Stimulated activated CD4-positive, alpha-beta T cell treated with anti-CD3 and anti-CD28 coated beads, Interleukin-4, amount 100 ng/mL, for 48 hours (primary cell): ENCODE measurements at places on chromosomes 5 and 9.
A peak's percentile ranks its signal among the peaks of the same experiment; 100 is the strongest.

GRCh38 chr5:148848393-148849031, 22.1 kb downstream of the ADRB2 start:
- DNase-seq: no peak

- DNase-seq: no peak
Measured at GRCh38 chr9:107738789-107739188, 249.2 kb upstream of the KLF4 start.

GRCh38 chr5:72180925-72181324, 73.7 kb downstream of the MAP1B start:
- DNase-seq: no peak

- no peak for DNase-seq
Measured at GRCh38 chr5:56414066-56414465, 180.9 kb upstream of the ANKRD55 start.

GRCh38 chr9:95115104-95115503, 202.4 kb downstream of the FANCC start:
- no peak for DNase-seq

GRCh38 chr9:107530679-107531078, 41.1 kb upstream of the KLF4 start:
- DNase-seq: no peak

- DNase-seq: no peak
Measured at GRCh38 chr5:40781843-40782409, 16.2 kb downstream of the PRKAA1 start.

DNA sequence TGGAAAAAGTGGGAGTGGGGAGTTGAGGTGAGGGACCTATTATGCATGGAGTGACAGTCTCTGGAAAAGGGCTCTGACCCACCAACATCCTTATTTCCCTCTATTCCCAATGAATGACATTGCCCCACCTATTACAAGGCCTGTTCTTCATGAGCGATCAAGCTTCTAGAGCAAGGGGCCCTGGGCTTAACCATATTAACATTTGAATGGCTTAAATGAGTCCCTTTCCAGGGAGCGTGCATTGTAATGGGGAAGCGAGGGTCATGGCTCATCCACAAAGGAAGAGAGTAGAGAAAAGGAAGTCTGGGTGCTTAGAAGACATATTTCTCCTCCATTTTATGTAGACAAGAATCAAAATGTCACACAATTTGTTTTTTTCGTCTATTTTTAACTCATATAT, 255.5 kb downstream of the CAAP1 start:
- DNase-seq: no peak

GRCh38 chr9:81125446-81126092, 563.8 kb downstream of the TLE1 start:
- DNase-seq: no peak

GRCh38 chr5:58804291-58804690, 221.4 kb downstream of the RAB3C start:
- no peak for DNase-seq

- DNase-seq: no peak
Measured at GRCh38 chr9:100555471-100555870, 22.4 kb upstream of the CAVIN4 start.

GRCh38 chr9:98983295-98984268, 39.9 kb downstream of the COL15A1 start:
- no peak for DNase-seq

- DNase-seq: no peak
Measured at GRCh38 chr5:180034564-180034963, 37.0 kb downstream of the RNF130 start.

DNA sequence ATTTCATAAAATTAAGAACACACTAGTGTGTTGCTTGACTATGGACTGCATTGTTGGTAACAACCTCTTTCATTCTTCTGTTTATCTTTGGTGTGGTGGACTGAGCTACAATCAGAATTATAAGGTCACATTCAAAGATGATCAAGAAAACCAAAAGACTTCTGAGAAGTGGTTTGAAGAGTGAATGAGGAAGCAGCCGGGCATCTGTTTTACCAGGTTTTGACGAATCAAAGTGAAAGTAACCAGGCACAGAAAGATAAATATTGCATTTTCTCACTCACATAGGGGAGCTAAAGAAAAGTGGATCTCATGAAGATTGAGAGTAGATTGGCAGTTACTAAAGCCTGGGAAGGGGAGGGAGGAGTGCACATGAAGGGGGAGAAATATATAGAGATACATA, 589.1 kb downstream of the ZNF608 start:
- DNase-seq: no peak

DNA sequence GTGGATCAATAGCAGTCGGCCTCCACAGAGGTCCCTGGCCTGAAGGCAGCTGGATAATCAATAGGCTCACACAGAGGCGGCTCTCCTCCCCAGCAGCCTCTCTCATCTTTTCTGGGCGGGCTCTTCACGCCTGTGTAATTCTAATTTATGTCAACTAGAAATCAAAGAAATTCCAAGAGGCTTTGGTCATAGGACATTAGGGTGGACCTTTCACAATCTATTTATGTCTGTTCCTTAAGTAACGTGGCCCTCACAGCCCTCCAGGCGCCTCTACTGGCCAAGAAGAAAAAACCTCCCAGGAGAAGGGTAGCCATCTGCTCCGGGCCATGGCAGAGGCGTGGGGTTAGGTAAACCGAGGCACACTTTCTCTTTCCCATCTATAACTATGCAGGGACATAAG, 205.1 kb upstream of the EFNA5 start:
- no peak for DNase-seq

DNA sequence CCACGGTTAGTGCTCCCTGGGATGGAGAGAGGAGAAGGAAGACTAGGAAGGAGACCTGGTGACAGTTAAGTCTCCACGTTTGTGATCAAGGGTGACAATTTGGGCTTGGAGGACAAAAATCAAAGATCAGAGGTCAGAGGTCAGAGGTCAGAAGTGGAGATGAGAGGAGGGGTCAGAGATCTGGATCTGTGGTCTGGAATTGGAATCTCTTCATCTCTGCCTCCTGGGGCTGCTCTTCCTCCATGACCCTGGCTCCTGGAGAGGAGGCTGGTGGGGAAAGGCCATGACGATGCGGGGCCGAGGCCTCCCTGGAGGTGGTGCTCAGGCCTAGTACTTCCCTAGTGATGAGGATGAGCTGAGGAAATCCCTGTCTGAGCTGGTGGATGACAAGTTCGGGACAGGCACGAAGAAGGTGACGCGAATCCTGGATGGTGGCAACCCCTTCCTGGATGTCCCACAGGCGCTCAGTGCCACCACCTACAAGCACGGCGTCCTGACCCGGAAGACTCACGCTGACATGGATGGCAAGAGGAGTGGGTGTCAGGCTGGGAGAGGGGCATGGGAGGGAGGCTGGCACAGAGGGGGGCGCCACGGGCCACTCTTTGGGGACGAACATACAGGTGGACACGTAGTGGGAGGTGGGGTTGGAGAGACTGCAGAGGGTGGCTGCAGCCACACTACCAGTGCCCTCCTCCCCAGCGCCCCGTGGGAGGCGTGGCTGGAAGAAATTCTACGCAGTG, 41.0 kb downstream of the PSD2 start:
- no peak for DNase-seq

- DNase-seq: no peak
Measured at GRCh38 chr9:137178201-137178938, 6.5 kb upstream of the TMEM210 start.

DNA sequence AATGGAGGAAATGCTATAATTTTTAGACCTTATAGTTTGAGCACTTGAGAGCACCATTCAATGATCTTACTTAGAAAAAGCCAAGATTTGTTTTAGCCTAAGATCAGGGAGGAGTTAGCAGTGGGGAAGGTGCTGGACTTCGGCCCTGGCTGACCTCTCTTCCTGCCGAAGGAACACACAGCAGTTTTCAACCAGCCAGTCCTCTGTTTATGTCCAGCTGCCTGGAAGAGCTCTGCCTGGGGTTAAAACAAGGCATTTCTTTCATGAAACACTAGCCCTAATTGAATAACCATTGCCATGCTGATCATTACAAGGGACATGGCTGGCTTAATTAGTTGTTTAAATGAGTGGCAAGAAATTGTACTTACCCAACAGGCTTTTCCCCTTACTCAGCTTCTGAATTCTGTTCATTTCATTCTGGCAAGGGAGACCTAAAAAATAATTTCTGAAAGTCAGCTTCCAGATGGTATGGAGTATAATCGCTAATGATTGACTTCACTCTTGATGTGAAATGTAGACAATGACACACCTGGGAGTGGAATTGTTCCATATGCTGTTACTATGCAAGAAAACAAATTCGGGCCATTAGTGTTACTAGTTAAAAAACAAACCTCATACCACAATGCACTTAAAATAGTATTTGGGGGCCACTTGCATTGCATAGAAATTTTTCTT, 514.2 kb downstream of the SPOCK1 start:
- DNase-seq: no peak

DNA sequence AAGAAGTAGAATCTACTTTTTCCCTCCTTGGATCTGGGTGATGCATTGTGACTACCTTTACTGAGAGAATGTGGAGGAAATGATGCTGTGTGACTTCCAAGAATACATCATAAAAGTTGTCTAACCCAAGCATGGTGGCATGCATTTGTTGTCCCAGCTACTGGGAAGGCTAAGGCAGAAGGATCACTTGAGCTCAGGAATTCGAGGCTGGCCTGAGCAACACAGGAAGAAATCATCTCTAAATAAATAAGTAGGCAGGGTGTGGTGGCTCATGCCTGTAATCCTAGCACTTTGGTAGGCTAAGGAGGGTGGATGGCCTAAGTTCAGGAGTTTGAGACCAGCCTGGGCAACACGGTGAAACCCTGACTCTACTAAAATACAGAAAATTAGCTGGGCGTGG, 143.2 kb upstream of the VLDLR start:
- no peak for DNase-seq

DNA sequence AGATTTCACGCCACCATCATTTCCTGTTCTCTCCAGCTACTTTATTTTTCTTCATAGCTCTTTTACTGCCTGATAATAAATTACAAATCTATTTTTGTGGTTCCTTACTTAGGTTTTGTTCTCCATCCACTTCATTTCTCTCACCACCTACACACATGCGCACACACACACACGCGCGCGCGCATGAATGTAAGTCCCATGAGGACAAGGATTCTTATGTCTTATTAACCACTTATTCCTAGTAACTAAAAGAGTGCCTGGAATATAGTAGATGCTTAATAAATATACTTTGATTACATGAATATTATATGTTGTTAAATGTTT, 116.5 kb downstream of the TRPM6 start:
- DNase-seq: peak; percentile 32

DNA sequence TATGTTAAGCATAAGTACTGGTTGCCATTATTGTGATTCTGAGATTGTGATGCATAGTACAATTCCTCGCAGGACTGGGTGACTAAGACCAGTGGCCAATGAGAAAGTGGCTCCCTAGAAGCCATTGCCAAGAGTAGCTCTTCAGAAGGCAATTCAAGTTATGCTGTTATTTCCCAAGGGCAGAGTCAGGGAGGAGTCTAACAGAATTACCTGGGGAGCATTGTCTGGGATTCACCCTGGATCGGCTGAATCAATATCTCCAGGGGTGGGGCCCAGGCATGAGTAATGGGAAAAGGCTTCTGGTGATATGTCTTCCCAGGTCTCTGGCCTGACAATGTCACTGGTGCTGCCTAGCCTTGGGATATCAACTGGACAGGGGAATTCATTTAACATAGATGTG, 10.9 kb upstream of the ARHGEF28 start:
- DNase-seq: no peak

DNA sequence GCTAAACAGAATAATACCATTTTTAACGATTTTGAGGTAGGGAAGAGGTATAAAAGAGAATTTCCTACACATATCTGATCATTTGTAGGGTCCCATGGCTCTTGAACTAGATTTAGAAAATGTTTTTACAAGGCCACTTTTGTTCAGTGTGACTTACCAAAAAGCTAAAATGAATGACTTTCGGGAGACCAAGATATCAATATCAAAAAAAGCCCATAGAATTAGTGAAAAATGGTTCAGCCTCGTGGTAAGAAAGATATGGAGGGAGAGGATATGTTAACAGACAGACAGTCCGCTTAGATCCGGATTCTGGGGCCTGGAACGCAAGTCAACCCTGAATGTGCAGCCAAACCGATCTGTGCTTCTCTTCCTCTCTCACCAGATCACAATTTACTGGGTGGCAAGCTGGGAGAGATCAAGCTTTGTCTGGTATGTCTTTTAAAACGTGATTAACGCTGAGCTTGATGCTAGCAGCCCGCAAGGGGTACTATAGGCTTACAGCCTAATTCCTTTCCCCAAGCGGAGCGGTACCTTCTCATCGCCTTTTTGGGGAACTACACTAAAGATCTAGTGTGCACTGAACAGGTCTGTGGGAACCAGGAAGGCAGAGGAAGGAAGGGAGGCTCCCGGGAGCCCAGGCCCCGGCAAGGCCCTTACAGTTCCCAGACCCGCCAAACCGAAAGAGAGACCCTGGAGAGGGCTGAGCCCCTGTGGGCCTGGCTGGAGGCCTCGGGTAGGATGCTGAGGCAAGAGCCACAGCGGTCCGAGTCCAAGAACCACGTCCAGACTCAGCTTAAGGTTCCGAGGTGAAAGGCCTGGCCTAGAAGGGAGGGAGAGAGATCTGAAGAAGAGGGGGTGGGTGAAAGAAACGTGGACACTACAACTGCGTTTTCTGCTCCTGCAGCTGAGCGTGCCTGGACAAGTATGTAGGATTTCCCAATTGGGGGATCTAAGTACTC, 2.9 kb downstream of the NR2F1-AS1 start:
- no peak for DNase-seq

- DNase-seq: peak; percentile 40
Measured at GRCh38 chr5:135462304-135462703, 10.2 kb upstream of the TIFAB start.

DNA sequence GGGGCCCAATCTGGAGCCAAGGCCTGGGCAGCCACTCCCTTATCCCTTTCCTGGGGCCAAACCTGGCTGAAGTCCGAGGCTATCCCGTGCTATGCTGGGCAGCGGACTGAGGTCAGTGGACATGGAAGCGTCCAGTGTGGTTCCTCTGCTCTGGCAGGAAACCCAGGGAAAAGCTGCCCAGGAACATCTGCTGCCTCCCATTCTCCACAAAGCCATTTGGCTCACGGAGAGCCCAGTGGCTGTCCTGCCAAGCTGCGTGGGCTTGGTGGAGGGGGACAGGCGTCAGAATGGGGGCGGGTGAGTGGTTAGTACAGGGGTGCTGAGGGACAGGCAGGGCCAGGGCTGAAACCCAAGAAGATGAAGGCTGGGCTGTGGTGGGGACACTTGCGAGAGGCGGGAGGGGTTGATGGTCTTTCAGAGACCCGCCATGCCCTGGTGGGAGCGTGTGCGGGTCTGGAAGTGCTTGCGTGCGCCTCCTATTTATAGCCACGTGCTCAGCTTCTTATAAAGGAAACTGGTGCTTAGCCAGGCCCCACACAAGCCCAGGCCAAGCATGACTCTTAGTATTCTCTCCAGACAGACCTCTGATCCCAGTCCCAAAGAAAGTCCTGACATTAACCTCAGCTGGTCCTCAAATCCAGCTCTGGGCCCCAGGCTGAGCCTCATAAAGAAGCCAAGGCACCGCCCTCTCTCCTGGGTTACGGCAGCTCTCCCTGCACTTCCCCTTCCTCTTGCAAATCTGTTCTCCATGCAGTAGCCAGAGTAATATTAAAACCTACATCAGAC, 9.4 kb upstream of the SLC6A7 start:
- no peak for DNase-seq
